ENCODE measurements at places on chromosomes 2 and 18.

DNA sequence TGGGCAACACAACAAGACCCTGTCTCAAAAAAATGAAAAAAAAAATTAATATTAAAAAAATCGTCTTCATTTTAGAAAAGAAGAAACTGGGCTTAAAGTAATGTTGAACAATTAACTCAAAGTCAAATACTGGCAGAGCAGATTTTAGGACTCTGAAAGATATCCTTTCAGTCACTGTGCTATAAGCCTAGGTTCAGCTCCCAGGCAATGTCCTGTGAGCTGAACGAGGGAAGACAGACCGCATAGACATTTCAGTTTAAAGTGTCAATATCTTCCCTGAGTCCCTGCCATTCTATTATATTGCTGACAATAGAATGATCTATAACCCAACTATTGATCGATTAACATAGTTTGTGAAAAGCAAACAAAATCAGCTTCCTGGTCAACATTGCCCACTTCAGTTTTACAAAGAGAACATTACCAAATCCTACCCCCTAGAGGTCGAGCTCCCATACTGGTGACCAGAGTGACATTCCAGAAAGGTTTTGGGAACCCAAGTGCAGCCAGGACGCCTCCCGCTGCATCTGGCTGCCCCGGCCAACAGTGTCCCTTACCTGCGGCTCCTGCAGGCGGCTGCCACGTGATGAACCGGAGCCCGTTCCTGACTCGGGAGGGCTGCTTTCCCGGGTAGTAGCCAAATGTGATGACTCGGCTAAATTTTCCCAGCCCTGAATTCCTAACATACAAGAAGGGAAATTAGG is 639 bp downstream of the MRO start:
- DNase-seq: peak; percentile 17

- peak; percentile 96 for DNase-seq
Measured at GRCh38 chr2:43221763-43222474, 4.5 kb downstream of the ZFP36L2 start.

GRCh38 chr2:42908518-42909200 is 116.3 kb upstream of the HAAO start:
- no peak for DNase-seq

DNA sequence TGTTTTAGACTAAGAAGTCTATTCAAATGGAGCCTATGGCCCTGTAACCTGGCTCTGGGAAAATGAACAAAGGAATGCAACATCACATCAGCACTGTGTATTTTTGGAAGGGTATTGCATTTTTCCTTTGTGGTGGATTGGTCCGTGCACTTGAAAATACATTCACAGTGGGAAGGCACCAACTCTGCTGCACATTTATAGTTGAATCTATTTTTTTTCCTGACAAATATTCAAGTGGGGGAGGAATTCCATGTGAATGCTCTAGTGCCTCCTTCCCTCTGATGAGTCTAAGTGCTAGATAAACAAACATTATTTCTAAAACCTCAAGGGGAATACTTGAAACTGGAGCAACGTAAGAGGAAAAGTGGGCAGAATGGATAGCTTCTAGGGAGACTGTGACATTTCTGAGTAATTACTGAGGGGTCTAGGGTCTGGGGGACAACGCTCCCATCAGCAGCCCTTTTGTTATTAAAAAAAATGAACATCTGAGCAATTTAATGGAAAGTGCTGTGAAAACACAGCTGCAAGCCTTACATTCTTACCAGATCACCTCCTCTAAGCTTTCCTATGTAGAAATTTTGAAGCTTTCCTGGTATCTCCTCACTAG is 208.2 kb downstream of the SLC8A1 start:
- peak; percentile 89 for DNase-seq

DNA sequence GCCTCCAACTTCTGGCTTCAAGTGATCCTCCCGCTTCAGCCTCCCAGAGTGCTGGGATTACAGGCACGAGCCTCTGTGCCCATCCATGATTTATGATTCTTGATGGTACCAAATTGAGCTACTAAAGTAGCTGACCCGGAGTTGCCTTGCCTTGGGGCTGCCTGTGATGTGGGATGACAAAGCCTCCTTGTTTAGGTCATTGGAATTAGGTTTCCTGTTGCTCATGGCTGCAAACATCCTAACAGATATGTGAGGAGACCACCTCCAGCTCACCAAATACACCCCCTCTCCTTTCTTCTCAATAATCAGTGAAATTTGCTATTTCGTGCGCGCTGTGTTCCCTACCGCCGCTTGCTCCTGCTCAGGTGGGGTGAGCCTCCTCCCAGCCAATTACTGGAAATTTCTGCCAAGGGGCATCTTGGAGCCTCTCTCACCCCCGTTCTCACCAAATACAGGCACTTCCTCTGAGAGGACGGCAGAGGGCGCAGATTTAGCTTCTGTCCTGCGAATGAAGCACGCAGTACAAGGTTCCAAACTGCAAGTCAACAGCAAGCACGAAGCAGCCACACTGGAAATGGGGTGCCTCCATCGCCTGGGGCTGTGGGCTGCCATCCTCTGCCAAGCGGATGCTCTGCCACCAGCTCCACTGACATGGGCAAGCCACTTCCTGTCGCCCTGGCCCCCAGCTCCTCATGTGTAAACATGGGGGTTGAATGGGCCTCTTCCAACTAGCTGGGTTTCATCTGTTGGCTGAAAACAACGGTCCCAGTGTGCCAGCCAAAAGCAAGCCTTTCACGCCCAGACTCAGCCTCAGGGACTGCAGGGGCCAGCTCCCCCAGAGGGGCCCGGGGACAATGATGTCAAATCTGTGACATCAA is 71.7 kb downstream of the NCAPH start:
- DNase-seq: peak; percentile 70

- peak; percentile 43 for DNase-seq
Measured at GRCh38 chr2:85405201-85406059, 4.7 kb downstream of the CAPG start.

DNA sequence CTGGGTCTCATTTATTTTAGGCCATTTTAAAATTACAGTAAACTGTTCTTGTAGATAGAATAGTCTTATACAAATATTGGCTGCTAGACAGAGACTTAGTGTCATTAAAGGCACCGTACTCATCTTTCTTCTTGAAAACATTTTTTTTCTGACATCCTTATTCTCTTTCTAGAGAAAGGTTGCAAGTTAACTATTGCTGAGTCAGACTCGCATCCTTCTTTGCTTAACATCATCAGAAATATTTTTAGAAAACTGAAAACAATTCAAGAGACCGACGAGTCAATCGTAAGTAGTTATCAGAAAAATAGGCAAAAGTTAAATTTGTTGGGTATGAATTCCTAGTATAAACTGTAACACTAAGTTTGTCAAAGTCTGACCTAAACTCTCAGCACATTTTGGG is 72.2 kb downstream of the HNMT start:
- peak; percentile 21 for DNase-seq

DNA sequence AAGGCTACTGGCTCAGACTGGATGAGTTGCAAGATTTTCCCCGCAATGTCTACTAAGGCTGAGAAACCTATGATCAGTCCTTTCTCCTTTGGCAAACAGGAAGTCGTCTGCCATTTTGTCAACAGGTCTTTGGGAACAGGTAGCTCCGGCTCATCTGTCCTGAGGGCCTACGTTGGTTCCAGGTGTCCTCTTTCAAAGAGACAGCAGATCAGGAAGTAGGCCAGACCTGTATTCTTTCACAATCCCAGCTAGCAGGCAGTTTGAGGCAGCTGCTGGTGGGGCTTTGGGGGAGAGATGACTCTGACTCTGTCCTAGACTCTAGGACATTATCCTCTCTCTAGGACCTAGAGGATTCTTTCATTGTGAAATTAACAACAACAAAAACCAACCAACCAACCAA is 98.6 kb downstream of the ACTR2 start:
- no peak for DNase-seq

DNA sequence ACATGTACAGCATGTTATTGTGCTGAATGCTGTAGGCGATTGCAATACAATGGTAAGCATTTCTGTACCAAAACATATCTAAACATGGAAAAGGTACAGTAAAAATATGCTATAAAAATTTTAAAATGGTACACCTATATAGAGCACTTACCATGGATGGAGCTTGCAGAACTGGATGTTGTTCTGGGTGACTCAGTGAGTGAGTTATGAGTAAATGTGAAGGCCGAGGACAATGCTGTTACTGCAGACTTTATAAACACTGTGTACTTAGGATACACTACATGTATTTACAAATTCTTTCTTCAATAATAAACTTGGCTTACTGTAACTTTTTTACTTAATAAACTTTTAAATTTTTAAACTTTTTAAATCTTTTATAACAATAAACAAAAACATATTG is 473.4 kb upstream of the UBE2E3 start:
- no peak for DNase-seq

All from fibroblast of skin of right quadriceps (primary cell).